ENCODE measurements at places on chromosomes 12 and 14.

GRCh38 chr14:96852823-96853422 is 55.7 kb downstream of the VRK1 start:
- DNase-seq: no peak

- no peak for DNase-seq
These were observed 60.6 kb downstream of the MARK3 start for GRCh38 chr14:103445806-103446205.

- no peak for DNase-seq
These were observed 25.7 kb downstream of the KCTD10 start for GRCh38 chr12:109451400-109451799.

DNA sequence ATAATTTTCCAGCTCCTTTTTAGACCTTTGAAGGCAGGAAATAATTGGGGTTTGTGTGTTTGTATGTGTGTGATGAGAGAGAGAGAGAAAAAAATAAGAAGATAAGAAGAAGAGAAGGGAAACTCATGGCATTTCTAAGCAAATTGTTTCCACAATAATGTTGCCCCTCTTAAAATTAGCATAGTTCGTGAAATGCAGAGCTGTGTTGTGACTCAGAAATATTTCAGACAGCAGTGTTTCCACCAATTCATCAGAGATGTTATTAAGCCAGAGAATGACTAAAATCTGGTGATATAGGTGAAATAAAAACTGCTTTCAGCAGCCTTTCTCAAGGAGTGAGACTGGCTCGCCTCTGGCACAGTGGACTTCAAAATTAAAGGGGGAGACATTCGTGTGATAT is 65.9 kb upstream of the ARHGAP5 start:
- DNase-seq: no peak

DNA sequence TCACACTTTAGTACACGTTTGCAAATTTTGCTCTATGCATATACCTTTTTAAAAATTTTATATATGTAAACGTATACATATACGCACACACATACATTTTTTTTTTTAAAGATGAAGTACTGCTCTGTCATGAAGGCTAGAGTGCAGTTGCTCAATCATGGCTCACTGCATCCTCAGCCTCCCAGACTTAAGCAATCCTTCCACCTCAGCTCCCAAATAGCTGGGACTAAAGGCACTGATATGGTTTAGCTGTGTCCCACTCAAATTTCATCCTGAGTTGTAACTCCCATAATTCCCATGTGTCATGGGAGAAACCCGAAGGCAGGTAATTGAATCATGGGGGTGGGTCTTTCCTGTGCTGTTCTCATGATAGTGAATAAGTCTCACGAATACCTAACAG is 220.8 kb upstream of the CAND1 start:
- no peak for DNase-seq
